ENCODE measurements at places on chromosomes 4 and X. TPM values are rescaled to one million over a fixed set of nuclear protein-coding genes. Genes with fewer than 3 reads are reported as not detected.

GRCh38 chr4:86563416-86563815, 30.7 kb upstream of the PTPN13 start:
- DNase-seq = no peak

DNA sequence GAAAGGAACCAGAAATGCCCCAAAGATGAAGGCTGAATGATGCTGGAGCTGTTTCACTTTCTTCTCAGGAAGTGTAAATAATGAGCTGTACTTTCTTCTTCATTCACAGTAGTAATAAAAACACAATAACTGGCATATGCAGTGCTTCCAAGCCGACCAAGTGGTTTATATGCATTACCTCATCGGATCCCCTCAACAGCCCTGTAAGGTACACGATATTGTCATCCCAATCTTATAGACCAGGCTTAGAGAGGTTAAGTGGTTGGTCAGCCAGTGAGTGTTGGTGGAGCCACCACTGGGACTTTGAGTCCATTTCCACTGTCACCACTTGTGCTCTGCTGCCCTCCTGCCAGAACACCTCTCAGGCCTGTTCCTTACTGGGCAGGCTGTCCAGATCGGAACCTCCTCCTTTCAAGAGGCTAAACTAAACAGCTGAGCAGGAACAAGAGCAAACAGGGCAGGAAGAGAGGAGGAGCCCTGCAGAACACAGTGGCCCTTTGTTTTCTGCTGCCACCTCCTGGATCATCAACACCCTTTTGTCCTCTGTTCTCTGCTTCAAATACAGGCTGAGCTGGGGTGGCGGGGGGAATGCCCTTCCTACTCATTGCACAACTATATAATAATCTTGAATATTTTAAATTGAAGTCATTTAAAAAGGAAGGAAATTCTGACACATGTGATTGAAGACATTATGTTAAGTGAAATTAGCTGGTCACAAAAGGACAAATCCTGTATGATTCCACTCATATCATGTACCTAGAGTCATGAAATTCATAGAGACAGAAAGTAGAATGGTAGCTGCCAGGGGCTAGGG, 112.5 kb upstream of the ATP6AP2 start:
- peak; percentile 52 for DNase-seq

DNA sequence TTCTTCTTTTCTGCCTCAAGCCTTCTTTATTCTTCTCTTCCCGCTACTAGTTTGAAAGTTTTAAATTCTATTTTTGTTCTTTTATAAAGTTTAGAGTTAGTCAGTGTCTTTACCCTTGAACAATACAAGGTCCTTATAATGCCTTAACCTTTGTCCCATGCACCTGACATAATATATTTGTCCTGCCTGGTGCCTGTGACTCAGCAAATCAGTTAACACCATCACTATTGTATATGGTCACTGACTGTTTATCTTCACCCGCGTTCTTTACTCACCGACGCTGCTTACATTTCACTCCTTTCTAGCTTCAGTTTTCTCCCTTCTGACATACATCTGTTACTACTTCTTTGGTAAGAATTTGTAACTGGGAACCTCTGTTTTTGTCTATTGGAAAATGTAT, 5.7 kb downstream of the SMIM20 start:
- DNase-seq = no peak

GRCh38 chr4:118825799-118826198, 10.1 kb downstream of the SEC24D start:
- DNase-seq = no peak

DNA sequence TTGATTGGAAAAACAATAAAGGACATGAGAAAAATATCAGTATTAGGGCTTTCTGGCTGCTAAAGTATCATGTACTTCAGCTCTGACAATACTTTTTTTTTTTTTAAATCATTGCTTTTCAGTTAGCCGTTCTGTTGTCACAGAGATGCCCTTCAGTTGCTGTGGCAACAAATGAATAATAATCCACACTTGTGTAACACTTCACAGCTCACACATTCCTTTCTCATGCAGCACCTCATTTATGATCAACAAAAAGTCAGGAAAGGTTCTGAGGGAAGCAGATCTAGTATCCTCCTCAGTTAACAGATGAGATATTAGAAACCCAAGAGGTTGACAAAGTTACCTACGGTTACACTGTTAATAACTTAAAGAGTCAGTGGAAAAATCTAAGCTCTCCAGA, 444.2 kb upstream of the SLIT2 start:
- no peak for DNase-seq

DNA sequence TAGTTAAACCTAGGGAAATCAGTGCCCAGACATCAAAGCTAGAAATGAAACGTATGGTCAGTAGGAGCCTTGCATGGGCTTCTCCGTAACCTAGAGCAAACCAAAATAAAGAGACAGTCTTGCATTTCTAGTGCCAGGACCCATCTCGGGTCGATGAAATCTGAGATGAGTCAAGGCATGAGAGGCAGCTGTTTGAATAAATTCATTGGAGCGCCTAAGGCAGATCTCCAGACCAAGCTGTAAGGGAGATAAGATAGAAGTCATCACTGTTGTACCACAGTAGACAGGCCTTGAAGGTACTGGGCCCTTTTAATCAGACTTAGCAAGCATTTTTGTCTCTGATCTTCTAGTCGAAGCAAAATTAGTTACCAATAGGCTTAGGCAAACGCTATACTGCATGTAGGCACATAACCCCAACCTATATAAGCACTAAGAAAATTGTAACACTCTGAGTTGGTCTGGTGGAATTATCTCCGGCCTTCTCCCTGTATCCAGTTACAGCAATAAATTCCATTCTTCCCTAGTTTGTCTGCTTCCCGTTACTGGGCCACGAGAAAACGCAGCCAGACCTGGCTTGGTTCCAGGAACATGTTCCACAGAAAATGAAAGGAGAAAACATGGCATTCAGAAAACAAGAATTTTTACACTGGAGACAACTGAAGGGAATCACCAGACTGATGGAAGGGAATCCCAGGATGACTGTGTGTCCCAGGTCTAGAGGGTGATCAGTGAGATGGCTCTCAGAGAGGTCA, 21.1 kb upstream of the PAPSS1 start:
- DNase-seq = peak; percentile 80

RPA4 gene
- 0.14 TPM for total RNA-seq

AMBN gene
- total RNA-seq = not detected

RBM46 gene
- total RNA-seq = not detected
